HFFc6 (cell line): ENCODE measurements at places on chromosomes 12 and 14. TPM values are rescaled to one million over a fixed set of nuclear protein-coding genes. Genes with fewer than 3 reads are reported as not detected.

The CIROP gene
- total RNA-seq = not detected in 3 replicates

The CACNA2D4 gene
- 0.07 TPM in 1 of 3 replicates, not detected in the others for total RNA-seq

GRCh38 chr12:65854629-65855028, 30.3 kb downstream of the HMGA2 start:
- peak overlapping the region; percentile 95 for H3K27ac ChIP-seq
- peaks cover 98% of the 10 kb centered on the region for H3K4me1 ChIP-seq
- H3K36me3 ChIP-seq = peaks cover 51% of the 10 kb centered on the region
- peak; percentile 46 for DNase-seq
- H3K4me3 ChIP-seq = peak overlapping the region; percentile 81
- H3K27me3 ChIP-seq = peaks cover 4% of the 10 kb centered on the region; the same call in 1 of the 2 replicates

The LRRC10 gene
- total RNA-seq = not detected in 3 replicates

The EGLN3 gene
- not detected in 3 replicates for total RNA-seq

DNA sequence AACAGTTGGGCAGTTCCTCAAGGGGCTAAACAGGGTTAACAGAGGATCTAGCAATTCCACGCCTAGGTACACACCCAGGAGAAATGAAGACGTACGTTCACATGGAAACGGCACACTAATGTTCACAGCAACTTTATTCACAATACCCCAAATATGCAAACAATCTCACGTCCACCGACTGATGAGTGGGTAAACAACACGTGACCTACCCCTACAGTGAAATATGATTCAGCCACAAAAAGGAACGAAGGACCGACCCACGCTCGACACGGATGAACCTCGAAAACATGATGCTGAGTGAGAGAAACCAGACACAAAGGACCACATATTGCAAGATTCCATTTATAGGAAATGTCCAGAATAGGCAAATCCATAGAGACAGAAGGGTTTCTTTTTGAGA, 112.7 kb downstream of the NCOR2 start:
- H3K27ac ChIP-seq = peak overlapping the region; percentile 64
- peaks cover 13% of the 10 kb centered on the region; the same call in 1 of the 2 replicates for H3K36me3 ChIP-seq
- H3K4me1 ChIP-seq = peaks cover 36% of the 10 kb centered on the region
- peaks cover 12% of the 10 kb centered on the region for H3K27me3 ChIP-seq
- no peak overlapping the region for H3K4me3 ChIP-seq
